ENCODE measurements at places on chromosomes 3 and 15.
A peak's percentile ranks its signal among the peaks of the same experiment; 100 is the strongest.

DNA sequence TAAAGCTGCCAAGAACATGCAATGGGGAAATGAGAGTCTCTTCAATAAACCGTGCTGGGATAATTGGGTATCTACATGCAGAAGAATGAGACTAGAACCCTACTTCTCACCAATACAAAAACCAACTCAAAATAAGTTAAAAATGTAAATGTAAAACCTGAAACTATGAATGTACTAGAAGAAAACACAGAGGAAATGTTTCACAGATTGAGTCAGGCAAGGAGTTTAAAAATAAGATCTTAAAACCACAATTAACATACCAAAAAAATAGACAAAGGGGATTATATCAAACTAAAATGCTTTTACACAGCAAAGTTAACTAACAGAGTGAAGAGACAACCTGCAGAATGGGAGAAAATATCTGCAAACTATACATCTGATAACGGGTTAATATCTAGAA lies 90.4 kb downstream of the ISL2 start:
- no peak for DNase-seq

DNA sequence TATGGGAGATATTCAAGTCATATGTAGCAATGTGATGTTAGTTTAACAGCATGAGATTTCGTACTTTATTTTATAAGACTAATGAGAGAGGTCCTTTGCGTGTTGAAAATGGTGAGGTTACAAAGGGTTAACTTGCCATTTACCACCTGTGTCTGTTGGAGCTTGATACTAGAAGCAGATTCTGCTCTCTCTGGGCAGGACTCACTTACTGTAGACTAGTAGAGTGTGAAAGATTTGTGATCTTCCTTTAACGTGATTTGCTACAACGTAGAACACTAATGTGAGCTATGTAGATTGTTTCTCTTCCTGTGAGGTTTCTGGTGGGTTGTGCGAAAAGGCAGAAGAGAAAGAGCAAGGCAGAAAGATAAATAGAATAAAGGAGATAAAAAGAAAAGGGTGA lies 1.1 kb downstream of the TP63 start:
- DNase-seq: no peak

DNA sequence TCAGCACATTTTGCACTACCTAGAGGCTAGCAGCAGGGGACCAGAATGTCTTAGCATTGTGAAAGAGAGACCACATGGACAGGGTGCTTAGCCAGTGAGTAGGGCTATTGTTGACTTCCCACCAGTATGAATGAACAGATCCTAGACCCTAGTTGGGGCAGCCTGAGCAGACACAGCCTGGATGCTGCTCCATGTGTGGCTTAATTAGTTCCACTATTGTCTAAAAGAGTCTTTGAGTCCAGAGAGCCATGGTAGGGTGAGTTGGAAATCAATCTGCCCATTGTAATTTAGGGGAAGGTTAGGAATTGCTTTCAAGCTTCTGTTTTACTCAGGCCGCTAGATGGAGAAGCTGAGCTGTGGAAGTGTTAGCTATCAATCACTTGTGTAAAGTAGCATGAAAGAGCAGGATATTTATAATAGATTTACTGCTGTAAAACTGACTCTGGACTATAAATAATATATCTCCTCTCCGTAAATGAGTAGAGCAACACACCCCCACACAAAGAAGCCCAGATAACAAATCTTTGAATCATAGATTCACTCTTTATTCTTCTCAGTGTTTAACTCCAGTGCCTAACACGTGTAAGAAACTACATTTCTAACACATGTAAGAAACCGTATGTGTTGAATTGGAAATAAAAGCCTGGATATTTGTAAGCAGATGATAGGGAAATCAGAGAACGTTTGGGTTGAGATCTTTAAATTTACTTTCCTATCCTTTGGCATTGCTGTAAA lies 4.1 kb upstream of the GCSAM start:
- DNase-seq: peak; percentile 51

- no peak for DNase-seq
These were observed 2.2 kb downstream of the CAND2 start for GRCh38 chr3:12798559-12799179.

- no peak for DNase-seq
These were observed 36.9 kb downstream of the FAM3D start for GRCh38 chr3:58629629-58630028.

GRCh38 chr3:127170814-127171213 lies 22.1 kb upstream of the PRR23E start:
- DNase-seq: no peak

- DNase-seq: no peak
These were observed 521.2 kb upstream of the GOLIM4 start for GRCh38 chr3:168616915-168617314.

DNA sequence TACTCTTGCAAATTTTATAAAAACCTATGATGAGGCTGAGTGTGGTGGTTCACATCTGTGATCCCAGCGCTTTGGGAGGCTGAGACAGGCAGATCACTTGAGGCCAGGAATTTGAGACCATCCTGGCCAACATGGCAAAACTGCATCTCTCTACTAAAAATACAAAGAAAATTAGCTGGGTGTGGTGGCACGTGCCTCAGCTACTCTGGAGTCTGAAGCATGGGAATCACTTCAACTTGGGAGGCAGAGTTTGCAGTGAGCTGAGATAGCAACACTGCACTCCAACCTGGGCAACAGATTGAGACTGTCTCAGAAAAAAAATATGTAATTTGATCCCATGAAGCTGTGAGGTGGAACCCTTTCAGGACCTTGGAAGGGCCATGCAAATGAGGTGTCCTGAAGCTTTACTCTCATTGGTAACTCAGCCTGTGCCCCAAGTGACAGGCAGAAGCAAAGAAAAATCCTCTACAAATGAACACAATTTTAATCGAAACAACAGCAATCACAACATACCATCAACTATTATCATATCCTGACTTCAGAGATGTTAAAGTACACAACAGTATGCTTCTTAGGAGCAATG lies 84.6 kb upstream of the CDV3 start:
- no peak for DNase-seq

GRCh38 chr3:79184251-79184650 lies 583.5 kb downstream of the ROBO1 start:
- no peak for DNase-seq

DNA sequence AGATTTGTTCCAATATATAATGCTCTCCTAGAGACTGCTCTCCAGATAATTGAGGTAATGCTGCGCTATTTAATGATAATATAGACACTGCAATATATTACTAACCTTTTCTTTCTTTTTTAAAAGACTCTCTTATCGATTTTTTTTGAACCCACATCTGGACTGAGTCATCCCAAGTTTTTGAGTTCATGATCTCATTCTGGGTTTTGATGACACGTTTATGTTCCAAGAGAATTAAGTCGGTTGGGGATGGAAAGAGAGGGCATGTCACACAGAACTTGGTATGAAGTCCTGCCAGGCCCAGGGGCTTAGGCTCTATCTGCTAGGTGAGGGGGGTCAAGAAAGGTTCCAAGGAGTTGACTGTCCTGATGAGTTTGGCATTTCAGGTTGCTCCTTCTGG lies 431.1 kb downstream of the MFSD1 start:
- no peak for DNase-seq

- DNase-seq: no peak
These were observed 281.3 kb upstream of the NPAP1 start for GRCh38 chr15:24394303-24394702.

DNA sequence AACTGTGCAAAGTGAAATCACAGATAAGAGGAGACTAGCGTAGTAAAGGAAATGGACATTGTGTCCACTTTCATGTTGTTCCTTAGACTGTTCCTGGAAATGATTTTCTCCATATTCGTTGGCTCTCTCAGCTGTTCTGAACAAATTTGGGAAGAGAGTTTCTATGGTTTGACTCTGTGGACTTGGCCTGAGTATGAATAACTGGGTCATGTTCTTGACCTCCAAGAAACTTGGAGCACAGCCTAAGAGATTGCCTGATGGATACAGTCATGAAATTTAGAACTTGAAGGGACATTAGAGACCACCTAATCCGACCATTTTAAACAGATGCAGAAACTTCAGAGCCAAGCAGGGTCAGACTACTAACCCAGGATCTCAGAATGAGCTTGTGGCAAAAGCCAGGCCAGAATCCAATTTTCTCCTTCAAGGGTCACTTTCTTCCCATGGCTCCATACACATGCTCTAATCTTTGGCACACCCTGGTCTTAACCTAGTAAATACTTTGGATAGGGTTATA lies 430.4 kb downstream of the RBMS3 start:
- DNase-seq: no peak

DNA sequence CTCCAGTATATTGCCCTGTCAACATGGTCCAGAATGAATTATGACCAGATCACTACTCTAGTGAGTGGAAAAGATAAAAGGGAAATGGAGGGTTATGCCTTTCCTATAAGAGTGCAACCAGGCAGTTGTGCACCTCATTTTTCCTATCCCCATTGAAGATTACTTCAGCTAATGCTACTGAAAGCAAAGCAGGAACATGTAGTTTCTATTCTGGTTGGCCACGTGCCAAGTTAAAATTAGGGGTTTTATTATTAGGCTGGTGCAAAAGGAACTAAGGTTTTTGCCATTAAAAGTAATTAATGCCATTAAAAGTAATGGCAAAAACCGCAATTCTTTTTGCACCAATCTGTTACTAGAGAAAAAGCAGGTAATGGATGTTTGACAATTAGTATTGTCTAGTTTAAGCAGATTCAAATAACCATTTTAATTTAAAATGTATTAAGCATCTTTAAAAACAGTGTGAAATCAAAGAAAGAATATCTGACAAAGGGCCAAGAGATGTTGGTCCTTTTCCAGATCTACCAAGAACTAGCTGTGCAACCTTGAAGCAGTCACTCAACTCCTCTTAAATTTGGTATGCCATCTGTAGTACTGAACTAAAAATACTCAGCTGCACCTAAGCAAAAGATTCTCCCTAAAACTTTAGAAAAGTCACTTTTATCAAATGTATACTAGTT lies 567.5 kb upstream of the CCDC54 start:
- DNase-seq: no peak

DNA sequence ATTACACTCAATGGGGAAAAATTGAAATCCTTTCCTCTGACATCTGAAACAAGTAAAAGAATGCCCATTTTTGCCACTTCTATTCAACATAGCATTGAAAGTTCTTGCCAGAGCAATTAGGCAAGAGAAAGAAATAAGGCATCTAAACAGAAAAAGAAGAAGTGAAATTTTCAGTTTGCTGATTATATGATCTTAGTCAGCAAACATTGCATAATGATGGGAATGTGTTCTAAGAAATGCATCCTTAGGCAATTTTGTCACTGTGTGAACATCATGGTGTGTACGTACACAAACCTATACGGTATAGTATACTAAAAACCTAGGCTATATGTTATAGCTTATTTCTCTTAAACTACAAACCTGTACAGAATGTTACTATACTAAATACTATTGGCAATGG lies 278.0 kb downstream of the CGGBP1 start:
- no peak for DNase-seq

- DNase-seq: no peak
These were observed 91.7 kb downstream of the CEMIP start for GRCh38 chr15:80870893-80871292.

GRCh38 chr15:52428297-52428696 lies 100.4 kb downstream of the MYO5A start:
- DNase-seq: no peak

DNA sequence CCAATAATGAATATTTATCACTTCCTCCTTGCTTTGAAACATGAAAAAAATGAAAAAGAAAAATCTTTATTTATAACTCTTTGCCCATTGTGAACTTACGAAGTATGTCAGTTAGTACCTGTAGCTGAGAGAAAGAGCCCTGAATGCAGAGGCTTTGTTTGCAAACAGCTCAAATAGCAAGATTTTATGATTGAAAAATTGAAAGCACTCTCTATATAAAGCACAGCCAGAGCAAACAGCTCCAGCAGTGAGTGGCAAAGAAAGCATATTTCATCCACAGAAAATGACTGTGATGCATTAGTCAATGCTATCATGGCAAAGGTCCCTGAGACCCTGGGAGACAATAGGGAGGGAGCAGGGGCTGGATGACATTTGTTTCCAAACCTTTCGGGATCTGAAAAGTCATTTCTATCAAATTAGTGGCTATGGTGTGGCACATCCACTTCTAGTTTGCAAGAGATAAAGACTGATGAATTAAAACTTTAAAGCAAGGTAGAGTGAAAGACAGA lies 576.1 kb downstream of the OTOL1 start:
- no peak for DNase-seq

- DNase-seq: no peak
These were observed 327.3 kb upstream of the NR2F2 start for GRCh38 chr15:96002890-96003859.

GRCh38 chr3:33729993-33730392 lies 11.9 kb upstream of the CLASP2 start:
- DNase-seq: no peak

GRCh38 chr3:139537361-139537760 lies 2.2 kb downstream of the RBP1 start:
- DNase-seq: no peak

GRCh38 chr3:2567451-2567850 lies 468.8 kb downstream of the CNTN4 start:
- DNase-seq: no peak

DNA sequence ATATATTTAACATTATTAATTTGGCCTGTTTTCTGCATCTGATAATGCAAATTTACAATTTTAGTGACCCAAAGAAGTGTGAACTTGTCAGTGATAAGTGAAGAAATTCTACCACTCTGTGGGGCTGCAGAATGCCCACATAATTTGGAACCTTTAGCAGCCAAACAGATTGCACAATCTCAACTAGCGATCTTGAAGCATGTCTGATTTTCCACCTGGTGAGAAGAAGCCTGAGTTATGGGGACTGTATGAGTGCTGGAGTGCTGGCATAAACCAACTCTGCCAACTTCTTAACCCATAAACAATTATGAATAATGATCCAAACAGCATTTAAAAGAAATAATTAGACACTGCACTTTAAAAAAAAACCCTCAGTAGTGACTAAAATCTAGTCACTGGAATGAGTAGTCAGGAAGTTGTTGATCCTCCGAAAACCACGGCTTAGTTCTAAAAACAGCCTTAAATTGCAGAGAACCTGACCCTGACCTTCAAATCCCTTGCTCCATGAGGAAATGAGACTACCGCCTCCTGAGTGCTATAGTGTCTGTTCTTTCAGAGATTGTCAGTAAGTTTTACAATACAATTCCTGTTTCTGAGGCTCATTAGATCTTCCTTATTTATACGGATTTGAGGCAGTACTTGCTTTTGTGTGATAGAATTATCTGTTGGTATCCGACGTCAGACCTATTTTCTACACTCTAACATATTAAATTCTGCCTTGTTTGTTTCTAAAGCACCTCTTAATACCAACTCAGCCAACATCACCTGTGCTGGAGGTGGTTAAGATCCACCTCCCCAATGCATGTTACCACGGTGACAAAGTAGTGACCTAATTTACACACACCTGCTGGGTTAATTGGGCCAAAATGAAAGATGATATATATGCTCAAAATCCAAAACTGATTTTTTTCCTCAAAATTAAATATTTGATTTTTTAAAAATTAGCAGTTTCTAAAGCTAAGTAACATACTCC lies 267.7 kb downstream of the ZBTB20 start:
- no peak for DNase-seq

DNA sequence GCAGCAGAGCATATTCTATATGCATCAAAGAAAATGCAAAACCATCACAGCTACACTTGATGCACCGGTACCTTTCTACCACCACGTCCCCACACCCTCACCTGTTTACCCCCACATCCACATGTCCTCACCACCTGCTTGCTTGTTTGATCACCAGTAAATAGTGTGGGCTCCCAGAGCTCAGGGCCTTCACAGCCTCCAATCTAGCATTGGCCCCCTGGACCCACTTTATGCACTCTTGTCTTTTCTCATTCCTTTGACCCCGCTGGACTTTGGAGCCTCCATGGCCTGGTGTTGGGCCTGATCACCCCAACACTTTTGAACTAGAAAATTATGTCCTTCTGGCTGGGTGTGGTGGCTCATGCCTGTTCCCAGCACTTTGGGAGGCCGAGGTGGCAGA lies 190.1 kb downstream of the PDE8A start:
- DNase-seq: no peak

- DNase-seq: no peak
These were observed 74.2 kb upstream of the BHLHE40 start for GRCh38 chr3:4904811-4905695.
